ENCODE measurements at places on chromosomes 7 and 10. TPM values are rescaled to one million over a fixed set of nuclear protein-coding genes. Genes with fewer than 3 reads are reported as not detected.

The CYP3A7 gene
- total RNA-seq = not detected

The NKX2-3 gene
- total RNA-seq = not detected

The GPR146 gene
- 29.9 TPM for total RNA-seq

The RADIL gene
- 10.5 TPM for total RNA-seq

The NUTM2D gene
- 13.8 TPM for total RNA-seq

The CDNF gene
- total RNA-seq = 2.9 TPM

The GJC3 gene
- total RNA-seq = not detected

DNA sequence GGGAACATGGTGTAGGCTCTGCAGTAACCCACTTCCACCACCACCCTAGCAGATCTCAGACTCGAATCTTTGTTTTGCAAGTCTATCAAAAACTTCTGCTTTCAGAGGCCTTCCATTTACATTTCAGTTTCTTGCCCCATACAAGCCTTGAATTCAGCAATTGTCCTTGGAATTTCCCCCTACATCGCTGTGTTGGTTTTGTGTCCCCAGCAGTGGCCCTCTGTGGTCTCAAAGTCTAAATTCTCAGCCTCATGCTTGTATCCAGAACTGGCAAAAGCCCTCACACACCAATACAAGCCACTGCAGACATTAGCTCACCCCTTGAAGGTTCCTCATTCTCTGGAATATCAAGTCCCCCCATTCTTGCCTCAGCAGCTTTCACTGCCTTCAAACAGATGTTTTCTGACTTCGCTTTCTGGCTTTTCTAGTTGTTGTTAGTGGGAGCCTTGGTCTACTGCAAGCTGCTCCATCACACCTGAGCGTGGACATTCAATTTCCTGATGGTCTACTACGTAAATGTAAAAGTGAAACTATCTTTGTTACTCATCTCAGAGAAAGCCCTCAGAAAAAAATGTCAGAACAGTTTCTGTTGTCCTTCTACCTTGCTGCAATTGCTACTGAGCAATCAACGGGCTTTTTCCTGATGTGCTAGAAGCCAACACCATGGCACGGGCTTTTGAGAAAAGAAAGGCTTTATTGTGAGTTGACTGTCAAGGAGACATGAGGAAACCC lies 1.8 kb upstream of the NUB1 start:
- H3K27ac ChIP-seq = peak overlapping the region; percentile 68
- peaks cover 19% of the 10 kb centered on the region for H3K4me1 ChIP-seq
- DNase-seq = no peak
- H3K27me3 ChIP-seq = no peaks in the 10 kb centered on the region
- no peaks in the 10 kb centered on the region for H3K36me3 ChIP-seq
- H3K4me3 ChIP-seq = no peak overlapping the region

DNA sequence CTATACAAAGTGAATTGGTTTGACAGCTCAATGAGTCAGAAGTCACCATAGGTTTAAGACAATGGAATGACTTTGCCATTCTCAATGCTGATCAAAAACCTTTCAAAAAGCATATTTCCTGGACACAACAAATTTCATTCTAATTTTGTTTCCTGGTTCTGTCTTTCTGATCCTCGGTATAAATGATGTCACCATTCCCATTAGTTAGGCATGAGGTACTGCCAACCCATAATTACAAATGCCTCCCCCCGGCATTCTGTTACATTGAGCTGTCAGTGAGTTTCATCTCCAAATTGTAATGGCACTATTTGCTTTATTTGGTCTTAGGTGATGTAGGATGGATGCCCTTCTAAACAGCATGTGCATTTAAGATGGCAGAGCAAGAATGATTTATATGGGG lies 81.7 kb upstream of the NFE2L3 start:
- H3K27ac ChIP-seq = no peak overlapping the region
- DNase-seq = no peak
- no peak overlapping the region for H3K4me3 ChIP-seq
- H3K36me3 ChIP-seq = no peaks in the 10 kb centered on the region

DNA sequence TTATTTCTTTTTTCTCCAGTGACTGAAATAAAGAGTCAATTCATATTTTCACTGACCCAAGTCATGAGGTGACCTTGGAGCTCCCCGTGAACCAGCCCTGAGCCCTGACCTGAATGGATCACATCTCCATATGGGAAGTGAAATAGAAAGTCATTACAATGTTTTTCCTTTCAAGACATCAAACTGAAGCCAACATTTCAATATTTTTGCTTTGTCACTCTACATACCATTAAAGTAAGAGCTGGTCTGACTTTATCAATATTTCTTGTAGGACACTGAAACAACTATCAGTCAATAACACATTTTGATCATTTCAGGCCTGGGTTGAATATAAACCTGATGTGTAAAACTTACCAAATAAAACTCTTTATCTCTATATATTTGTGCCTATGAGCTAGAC lies 249.8 kb upstream of the PHF14 start:
- H3K27me3 ChIP-seq = no peaks in the 10 kb centered on the region
- no peaks in the 10 kb centered on the region for H3K4me1 ChIP-seq
- no peaks in the 10 kb centered on the region for H3K36me3 ChIP-seq
- no peak for DNase-seq
- H3K4me3 ChIP-seq = no peak overlapping the region

DNA sequence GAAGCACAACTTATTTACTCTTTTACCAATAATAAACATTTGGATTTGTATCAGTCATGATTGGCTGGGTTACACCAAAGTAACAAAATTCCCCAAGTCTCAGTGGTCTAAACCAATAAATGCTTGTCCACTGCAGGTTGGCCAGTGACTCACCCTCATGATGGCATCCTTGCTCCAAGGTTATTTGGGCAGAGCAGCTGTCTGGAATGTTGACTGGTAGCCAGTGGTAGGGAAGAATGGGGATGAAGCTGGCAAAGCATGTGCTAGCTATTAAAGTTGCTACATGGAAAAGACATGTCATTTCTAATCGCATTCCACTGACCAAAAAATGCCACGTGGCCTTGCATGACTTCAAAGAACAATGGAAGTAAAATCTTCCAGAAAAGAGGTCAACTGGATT lies 1168.7 kb upstream of the CELF2 start:
- no peak overlapping the region for H3K4me3 ChIP-seq
- DNase-seq = no peak
- H3K27me3 ChIP-seq = no peaks in the 10 kb centered on the region

DNA sequence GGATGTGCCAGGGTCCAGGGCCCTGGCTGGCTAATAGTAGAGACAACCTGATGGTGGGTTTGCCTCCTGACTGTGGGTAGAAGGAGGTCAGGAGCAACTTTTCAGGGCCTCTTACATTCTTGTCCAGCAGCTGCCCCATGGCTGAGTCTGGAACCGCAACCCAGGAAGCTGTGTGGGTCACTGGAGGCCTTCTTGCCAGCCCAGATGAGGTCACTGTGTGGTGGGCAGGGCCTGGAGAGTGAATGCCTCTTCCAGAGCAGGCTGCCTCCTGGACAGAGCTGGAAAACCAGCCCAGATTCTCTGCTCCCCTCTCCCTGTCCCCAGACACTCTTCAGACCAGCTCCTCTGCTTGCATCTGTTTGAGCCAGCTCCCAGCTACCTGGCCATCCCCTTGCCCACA lies 43.5 kb upstream of the LEP start:
- H3K27ac ChIP-seq = no peak overlapping the region
- H3K27me3 ChIP-seq = no peaks in the 10 kb centered on the region
- DNase-seq = peak; percentile 1
- no peak overlapping the region for H3K4me3 ChIP-seq

- no peaks in the 10 kb centered on the region for H3K36me3 ChIP-seq
- H3K27me3 ChIP-seq = no peaks in the 10 kb centered on the region
These were observed 2.2 kb downstream of the CFAP46 start for GRCh38 chr10:132939957-132940790.

DNA sequence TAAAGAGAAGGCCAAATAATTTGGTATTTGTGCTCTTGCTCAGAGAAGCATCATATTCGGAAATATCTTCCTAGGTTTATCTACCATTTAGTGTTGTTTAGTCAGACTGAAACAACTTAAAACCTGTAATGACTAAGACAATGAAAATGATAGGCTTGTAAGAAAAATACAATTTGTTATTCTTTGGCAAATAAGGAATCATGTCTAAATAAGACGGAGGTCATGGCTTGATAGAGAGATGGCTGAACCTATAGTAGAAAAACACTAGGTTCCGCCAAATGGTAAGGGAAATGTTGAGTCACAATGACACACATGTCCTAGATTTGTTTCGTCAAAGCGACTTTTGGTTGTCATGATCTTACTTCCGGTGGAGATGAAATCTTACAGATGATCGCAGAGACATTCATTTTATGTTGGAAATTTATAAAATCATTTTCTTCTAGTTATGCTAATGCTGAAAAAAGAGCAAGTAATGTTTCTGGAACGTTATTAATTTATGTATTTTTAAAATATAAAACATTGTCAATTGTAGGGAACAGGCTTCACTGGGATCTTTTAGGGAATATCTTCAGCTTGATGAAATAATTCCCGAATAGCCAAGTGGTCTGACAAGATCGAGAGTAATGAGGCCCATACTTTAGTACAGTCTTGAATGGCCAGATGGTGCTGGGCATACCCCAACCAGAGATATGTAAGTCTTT lies 1.0 kb downstream of the SRGN start:
- peaks cover 18% of the 10 kb centered on the region for H3K4me1 ChIP-seq
- H3K27ac ChIP-seq = peak overlapping the region; percentile 95
- no peaks in the 10 kb centered on the region for H3K36me3 ChIP-seq
- no peak for DNase-seq
- H3K4me3 ChIP-seq = peak overlapping the region; percentile 49

DNA sequence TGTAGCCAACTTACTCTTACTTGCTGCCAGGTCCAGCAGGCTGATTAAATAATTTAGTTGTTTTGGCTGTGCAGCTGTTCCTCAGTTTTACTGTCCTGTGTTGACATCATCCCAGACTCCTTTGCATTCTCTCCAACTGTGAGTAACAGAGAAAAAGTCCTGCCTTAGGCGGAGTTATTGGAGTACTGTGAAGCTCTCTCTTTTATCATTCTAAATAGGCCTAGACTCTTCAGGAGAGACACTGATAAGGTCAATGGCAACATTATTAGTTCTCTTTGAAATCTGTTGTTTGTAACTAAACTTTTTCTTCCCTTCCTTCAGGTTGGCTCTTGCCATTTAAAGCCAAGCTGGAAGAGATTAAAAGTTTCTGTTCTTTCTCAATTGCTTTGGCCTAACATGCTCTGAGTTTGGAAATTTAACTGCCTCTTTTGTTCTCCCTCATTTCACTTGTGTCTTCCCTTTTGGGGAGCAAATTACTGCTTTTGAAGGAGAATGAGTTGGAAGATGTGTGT lies 215.7 kb upstream of the CSTF2T start:
- H3K4me1 ChIP-seq = peaks cover 2% of the 10 kb centered on the region
- no peaks in the 10 kb centered on the region for H3K27me3 ChIP-seq
- no peak overlapping the region for H3K27ac ChIP-seq
- no peaks in the 10 kb centered on the region for H3K36me3 ChIP-seq

- DNase-seq = peak; percentile 35
- H3K27me3 ChIP-seq = no peaks in the 10 kb centered on the region
- no peak overlapping the region for H3K27ac ChIP-seq
- H3K36me3 ChIP-seq = no peaks in the 10 kb centered on the region
- H3K4me3 ChIP-seq = no peak overlapping the region
- H3K4me1 ChIP-seq = no peaks in the 10 kb centered on the region
These were observed 31.5 kb downstream of the MBL2 start for GRCh38 chr10:52740913-52741675.

DNA sequence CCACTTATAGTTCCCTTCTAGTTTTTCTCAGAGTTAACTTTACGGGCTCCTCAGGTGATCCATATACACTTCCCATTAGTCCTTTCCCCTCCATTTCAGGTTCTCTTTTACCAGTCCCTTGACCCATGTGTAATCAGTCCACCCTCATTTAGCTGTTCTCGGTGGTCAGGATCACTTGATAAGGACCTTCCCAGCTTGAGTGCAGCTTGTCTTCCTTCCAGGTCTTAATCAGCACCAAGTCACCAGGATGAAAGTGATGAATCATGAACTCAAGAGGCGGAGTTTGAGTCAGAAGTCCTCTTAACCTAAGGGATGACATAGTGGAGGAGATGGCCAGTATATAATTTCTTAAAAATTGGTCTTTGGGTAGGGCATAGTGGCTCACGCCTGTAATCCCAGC lies 63.1 kb upstream of the CNTNAP2 start:
- no peaks in the 10 kb centered on the region for H3K36me3 ChIP-seq
- no peak overlapping the region for H3K4me3 ChIP-seq
- no peaks in the 10 kb centered on the region for H3K27me3 ChIP-seq
- H3K27ac ChIP-seq = no peak overlapping the region

- H3K27ac ChIP-seq = peak overlapping the region; percentile 52
- no peaks in the 10 kb centered on the region for H3K36me3 ChIP-seq
- DNase-seq = no peak
- H3K27me3 ChIP-seq = no peaks in the 10 kb centered on the region
- H3K4me1 ChIP-seq = peaks cover 6% of the 10 kb centered on the region
- no peak overlapping the region for H3K4me3 ChIP-seq
These were observed 3.0 kb downstream of the CLRN3 start for GRCh38 chr10:127889605-127890195.

- peaks cover 3% of the 10 kb centered on the region for H3K4me1 ChIP-seq
- no peak for DNase-seq
These were observed 113.3 kb upstream of the AFAP1L2 start for GRCh38 chr10:114517368-114518250.

- H3K4me3 ChIP-seq = no peak overlapping the region
- no peak overlapping the region for H3K27ac ChIP-seq
- no peaks in the 10 kb centered on the region for H3K36me3 ChIP-seq
- no peak for DNase-seq
- H3K27me3 ChIP-seq = peaks cover 20% of the 10 kb centered on the region
These were observed 811 bp downstream of the SLIT1 start for GRCh38 chr10:97184971-97185325.

- H3K27me3 ChIP-seq = no peaks in the 10 kb centered on the region
- no peak for DNase-seq
- no peaks in the 10 kb centered on the region for H3K36me3 ChIP-seq
- peak overlapping the region; percentile 82 for H3K4me3 ChIP-seq
- H3K4me1 ChIP-seq = peaks cover 13% of the 10 kb centered on the region
These were observed 2.1 kb downstream of the MXI1 start for GRCh38 chr10:110209454-110209925.

- DNase-seq = no peak
- H3K4me3 ChIP-seq = no peak overlapping the region
- H3K27ac ChIP-seq = peak overlapping the region; percentile 23
- no peaks in the 10 kb centered on the region for H3K4me1 ChIP-seq
These were observed 37.2 kb upstream of the CDH23 start for GRCh38 chr10:71359364-71360046.

- no peaks in the 10 kb centered on the region for H3K27me3 ChIP-seq
- no peaks in the 10 kb centered on the region for H3K4me1 ChIP-seq
- no peak overlapping the region for H3K4me3 ChIP-seq
- peaks cover 2% of the 10 kb centered on the region for H3K36me3 ChIP-seq
- no peak overlapping the region for H3K27ac ChIP-seq
- DNase-seq = no peak
These were observed 12.7 kb downstream of the PLEKHA8 start for GRCh38 chr7:30040938-30041337.

GRCh38 chr10:96747734-96748550 lies 27.6 kb upstream of the PIK3AP1 start:
- no peaks in the 10 kb centered on the region for H3K36me3 ChIP-seq
- DNase-seq = no peak
- H3K4me1 ChIP-seq = peaks cover 4% of the 10 kb centered on the region
- no peak overlapping the region for H3K27ac ChIP-seq
- H3K27me3 ChIP-seq = no peaks in the 10 kb centered on the region

Data from upper lobe of left lung (tissue), 6 donors.